ENCODE measurements at places on chromosomes 13 and 19. TPM values are rescaled to one million over a fixed set of nuclear protein-coding genes. Genes with fewer than 3 reads are reported as not detected.

The CYP2F1 gene
- not detected for total RNA-seq

The LGALS4 gene
- total RNA-seq, result 1.8 TPM

The KLK14 gene
- 0.71 TPM for total RNA-seq

The PLIN4 gene
- total RNA-seq, result 0.18 TPM

The MAG gene
- total RNA-seq, result not detected

Measured in A549 treated with GW870086 at 1 μM for 4 hours (cell line).